ENCODE measurements at places on chromosomes 4 and X. TPM values are rescaled to one million over a fixed set of nuclear protein-coding genes. Genes with fewer than 3 reads are reported as not detected.
A peak's percentile ranks its signal among the peaks of the same experiment; 100 is the strongest.

- DNase-seq: no peak
Measured at GRCh38 chrX:13220916-13221315, 98.9 kb downstream of the ATXN3L start.

GRCh38 chrX:42096265-42096920 lies 173.0 kb upstream of the CASK start:
- peak; percentile 81 for DNase-seq

DNA sequence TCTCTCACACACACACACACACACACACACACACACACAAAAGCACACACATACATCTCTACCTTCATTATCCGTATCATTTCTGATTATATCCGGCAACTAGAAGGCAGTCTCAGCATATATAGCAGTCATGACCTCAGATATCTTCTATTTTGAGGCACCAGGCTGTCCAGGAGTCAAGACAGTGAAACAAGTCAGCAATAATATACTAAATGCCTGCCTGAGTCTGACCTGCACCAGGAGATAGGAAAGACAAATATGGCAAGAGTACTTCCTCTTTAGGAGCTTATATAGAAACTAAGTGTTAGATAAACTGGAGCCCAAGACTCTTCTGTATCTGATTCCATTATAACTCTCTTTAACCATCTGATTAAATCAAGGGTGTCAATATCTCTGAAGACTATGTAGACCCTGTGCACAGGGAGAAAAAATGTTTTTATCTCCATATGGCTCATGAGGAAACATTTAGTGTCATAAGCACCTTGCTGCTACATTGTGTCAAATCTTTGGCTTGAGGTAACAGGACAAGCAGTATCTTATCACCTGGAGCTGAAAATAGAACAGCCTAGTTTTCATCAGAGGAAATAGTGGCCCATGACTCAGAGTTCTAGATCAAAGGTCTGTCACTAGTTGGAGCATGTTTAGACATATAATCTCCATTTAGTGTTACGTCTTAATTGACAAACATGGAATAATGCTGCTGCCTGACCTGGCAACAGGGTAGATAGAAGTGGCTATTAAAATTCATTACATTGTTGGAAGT lies 27.0 kb upstream of the FAM47B start:
- no peak for DNase-seq

- DNase-seq: no peak
Measured at GRCh38 chr4:71607780-71608677, 175.8 kb downstream of the GC start.

GRCh38 chr4:100576570-100576969 lies 58.7 kb upstream of the EMCN start:
- no peak for DNase-seq

GRCh38 chrX:108735679-108736508 lies 469 bp downstream of the IRS4 start:
- DNase-seq: peak; percentile 57

GRCh38 chr4:70365479-70365878 lies 4.9 kb downstream of the SMR3A start:
- DNase-seq: no peak

GRCh38 chr4:110165382-110166286 lies 32.8 kb downstream of the ELOVL6 start:
- no peak for DNase-seq

GRCh38 chr4:42101446-42101975 lies 50.9 kb downstream of the BEND4 start:
- DNase-seq: no peak

- DNase-seq: no peak
Measured at GRCh38 chr4:33772582-33772981, 2471.7 kb downstream of the ARAP2 start.

GRCh38 chrX:84078991-84079390 lies 109.0 kb downstream of the RPS6KA6 start:
- no peak for DNase-seq

DNA sequence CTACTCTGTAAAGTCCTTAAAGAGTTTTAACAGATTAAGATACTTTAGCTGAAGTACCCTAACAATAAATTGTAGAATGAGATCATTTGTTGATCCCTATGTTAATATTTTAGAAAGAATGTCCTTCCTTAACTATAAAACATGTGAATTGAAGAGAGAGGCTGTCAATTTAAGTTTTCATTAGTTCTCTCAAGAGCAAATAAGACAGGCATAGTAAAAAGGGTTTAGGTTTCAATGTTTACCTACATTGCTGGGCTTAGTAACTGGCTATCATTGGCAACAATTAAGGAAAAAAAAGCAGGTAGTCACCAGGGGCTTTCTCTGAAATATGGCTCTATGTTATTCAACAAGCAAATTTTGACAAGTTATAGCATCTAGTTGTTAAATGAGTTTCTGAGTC lies 91.5 kb downstream of the ATRX start:
- no peak for DNase-seq

DNA sequence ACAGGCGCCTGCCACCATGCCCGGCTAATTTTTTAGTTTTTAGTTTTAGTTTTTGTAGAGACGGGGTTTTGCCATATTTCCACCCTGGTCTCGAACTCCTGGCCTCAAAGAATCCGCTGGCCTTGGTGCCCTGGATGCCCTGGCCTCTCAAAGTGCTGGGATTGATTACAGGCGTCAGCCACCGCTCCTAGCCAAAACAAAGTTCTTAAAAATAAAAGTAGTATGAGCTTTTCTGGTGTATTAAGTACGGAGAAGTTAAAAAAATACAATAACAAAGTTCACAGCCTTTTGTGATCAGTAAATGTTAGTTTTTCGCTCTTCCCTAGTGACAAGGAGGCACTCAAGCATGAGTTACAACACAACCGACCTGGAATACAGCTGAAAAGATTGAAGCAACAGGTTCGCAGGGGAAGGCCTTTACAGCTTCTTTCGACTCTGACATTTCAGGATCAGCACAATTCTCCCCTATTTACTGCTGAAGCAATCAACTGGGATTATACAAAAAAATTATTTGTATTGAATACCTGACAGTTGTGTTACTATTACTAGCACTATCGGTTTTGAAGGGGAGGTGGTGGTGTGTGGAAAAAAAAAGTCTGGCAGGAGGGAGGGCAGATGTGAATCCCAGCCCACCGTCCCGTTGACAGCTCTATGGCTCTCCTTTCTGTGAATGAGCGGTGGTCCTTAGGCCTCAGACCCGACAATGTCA lies 893 bp upstream of the METAP1 start:
- DNase-seq: no peak

Gene TMPRSS11E
- total RNA-seq: not detected

Gene MTMR8
- total RNA-seq: 4.9 TPM

Gene BRS3
- not detected for total RNA-seq
